ENCODE measurements at places on chromosomes 3 and 15.

DNA sequence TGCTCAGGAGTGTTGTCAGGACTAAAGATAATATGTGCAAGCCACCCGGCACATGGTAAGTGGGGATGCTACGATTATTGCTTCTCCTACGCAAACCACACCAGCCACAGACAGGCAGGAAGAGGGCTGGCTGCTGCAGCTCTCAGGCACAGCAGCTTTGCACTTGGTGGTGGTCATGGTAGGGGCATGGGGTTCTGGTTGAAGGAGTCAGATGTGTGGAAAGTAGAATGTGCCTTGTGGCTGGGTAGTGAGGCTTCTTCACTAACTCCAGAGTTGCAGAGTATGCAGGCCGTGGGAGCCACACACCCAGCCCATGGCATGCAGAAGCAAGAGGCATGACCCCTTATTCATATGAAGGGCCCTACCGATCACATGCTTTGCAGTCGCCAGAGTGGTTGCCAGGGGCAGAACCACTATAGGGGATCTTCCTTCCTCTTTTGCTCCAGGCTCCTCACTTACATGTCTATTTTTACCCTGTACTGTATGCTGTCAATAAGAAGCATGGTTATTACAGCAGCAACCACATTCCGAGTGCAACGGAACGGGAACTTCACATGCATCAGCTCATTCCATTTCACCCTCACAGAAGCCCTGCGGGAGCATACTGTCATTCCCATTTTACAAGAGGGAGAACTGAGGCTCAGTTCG lies 59.2 kb upstream of the HERC1 start:
- no peak for DNase-seq

DNA sequence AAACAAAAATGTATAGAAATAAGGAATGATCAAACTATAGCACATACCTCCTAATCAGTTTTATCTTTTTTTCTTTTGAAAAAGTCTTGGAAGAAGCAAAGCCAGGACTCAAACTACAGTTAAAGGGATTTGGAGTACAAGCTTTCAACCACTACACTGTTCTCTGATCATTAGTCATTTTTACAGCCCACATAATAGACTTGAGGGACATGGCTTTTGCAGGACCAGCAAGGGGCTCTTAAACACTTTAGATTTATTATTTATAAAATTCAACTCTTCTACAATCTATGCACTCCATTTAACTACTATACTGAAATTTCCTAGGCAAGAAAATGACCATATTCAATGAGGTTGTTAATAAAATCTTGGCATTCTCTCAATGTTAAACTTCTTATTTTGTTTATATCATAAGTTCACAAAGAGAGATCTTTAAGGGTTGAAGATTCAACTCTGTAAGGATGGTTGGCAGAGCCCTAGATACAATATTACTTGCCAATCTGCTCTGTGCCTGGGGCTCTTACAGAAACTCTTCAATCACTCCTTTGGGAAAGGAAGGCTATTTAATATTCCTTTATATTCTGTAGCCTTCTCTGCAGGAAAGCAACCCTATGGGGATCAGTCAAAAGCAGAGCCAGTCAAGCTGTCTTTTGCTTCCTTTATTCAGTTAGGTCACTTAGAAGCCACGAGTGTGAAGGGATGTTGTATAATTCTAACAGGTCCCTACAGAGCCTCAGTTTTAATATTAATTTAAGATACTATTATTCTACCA lies 557.7 kb upstream of the SGO1 start:
- no peak for DNase-seq

- no peak for DNase-seq
Measured at GRCh38 chr15:70530017-70530499, 233.3 kb downstream of the UACA start.

DNA sequence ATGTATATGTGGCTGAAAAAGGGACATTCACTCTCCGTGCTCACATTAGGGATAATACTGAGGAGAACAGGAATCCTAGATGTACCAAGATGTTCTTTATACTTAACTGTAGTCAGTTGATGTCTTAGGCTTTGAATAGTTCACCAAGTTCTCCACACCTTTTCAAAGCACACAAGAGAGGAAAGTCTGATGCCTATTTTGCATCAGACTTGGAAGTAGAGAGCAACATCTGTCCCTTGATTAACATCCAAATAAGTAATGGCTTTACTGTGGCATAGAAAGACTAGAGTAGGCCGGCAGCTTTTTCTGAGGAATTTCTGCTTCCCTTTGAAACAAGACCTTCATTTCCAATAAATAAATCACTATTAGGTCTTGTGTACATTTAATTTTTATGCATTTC lies 34.0 kb downstream of the PIGB start:
- DNase-seq, result no peak

GRCh38 chr3:44885618-44886017 lies 11.2 kb downstream of the TGM4 start:
- DNase-seq, result no peak

Measured in GM19239 (cell line).